ENCODE measurements at places on chromosomes 1 and 21.

DNA sequence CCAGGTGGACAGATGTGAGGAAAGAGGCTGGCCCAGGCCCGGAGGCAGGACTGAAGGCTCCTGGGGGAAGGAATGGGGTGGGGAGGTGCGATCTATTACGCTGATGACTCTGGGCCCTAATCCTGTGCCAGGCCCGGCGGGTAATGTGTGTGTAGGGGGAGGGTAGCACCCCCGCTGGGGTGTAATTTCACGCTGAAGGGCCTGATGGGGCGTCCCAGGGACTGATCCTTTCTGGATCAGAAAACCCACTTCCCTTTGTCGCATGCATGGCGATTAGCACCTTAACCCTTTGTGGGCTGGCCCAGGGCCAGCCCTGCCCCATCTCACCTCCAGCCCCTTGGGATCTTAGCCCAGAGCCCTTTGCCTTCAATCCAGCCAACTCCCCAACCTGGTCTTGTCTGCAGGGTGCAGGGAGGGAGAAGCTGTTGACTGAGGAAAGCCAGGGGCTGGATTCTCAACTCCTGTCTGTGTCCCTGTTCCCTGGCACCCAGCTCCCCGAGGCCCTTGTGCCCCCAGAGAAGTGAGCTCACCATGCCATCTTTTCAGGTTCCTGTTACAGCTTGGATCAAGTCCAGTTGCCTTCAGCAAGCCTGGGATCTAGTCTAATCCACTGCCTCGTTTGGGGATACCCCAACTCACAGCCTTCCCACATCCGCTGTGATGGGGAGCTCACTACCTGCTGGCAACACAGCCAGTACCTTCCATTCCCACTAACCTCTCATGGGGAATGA, 26.0 kb downstream of the KNCN start:
- DNase-seq: no peak

DNA sequence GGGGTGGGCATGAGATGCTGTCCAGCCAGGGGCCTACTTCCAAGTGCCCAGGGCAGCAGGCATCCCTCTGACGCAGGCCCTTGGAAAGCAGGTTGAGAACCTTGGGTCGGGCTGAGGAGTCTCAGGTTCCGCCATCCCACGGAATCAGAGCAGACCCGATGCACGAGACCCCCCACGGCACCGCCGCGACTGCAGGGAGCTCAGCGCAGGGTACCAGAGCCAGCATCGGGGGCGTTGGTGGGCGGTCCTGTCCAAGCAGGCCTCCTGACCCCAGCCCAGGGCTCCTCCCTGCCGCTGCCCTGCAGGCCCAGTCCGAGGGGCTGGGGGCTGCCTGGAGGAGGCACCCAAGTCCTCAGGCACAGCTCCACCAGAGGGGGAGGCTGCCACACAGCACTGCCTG, 177.2 kb downstream of the PRDM16 start:
- DNase-seq: no peak

- no peak for DNase-seq
Measured at GRCh38 chr1:113109908-113110554, 37.0 kb downstream of the LRIG2 start.

DNA sequence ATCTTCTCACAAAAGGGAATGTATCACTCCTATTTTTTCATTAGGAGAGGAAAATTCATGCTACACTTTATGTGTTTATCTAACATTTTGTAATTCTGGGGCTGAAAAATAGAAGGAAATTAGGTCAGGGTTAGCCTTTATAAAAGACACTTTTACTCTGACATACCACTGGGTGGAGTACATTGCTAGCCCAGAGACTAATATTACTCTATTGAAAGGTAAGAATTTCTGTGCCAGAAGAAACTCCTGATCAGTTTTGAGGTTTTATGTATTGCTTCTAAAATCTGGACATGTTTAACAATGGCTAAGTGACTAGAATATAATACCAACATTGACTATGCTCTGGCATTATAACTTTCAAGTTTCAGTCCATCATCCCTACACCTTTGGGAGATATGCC, 724.6 kb downstream of the USP25 start:
- no peak for DNase-seq

DNA sequence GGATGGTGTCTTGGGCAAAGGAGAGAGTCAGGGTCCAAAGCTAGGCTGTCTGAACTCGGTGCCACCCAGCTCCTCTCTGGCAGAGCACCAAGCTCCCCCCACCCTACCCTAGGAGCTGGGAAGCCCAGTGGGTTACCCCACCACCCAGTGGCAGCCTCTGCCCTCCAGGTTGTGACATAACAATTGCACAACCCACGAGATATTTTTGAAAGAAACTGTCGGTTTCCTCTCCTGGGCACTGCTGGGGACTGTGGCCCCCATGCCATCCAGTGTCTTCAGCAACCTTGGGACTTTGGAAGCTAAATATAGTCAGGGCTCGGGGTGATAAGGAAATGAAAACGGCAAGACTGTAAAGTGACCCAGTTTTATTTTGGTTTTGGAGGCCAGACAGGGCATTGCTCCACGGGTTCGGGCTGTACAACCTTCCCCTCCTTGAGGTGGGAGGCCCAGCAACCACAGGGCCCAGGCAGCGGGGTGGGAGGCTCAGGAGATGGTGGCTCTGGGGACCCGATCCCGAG, 1.4 kb downstream of the CITED4 start:
- no peak for DNase-seq

DNA sequence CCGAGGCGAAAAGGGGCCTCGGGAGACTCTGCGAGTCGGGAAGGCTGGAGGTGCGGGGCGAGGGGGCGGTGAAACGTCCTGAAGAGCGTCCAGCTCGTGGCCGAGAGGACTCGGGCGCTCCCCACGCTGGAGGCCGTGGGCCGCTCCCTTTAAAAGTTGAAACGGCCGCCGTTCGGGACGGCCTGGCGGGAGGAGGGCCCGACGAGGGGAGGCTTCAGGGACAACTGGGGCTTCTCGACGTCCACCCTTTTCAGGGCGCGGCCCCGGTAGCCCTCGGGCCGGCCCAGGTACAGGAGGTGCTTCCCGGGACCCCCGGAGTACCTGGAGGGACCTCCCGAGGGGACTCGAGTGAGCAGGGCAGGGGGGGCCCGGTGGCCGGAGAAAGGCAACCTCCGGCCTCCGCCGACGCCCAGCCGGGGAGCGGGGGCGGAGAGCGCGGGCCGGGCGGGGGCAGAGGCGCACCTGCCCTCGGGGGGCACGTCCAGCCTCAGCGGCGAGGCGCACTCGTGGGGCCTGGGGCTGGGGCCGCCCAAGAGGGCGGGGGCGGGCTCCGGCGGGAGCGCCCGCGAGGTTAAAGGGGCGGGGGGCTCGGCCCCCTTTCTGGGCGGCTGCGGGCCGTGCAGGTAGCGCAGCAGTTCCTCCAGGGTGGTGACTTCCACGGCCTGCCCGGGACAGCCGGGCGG, 14.0 kb downstream of the SEMA6C start:
- no peak for DNase-seq

DNA sequence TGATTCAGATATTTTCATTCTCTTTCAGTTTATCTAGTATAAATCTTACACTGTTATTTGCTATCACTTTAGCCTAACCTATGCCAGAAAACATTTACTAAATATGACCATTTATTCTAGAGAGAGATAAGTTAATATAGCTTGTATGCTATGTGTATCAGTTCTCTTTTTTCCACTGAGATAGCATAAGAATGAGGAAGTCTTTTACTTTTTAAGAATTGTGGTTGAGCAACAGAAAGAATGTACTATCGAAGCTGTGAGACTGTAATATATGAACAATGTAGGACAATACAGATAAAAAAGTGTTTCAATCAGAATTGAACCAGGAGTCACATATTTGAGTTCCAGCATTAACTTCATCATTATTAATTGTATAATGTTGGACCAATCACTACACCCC, 479.9 kb upstream of the PLXNA2 start:
- no peak for DNase-seq

GRCh38 chr1:211614615-211615014, 35.7 kb upstream of the SLC30A1 start:
- no peak for DNase-seq

DNA sequence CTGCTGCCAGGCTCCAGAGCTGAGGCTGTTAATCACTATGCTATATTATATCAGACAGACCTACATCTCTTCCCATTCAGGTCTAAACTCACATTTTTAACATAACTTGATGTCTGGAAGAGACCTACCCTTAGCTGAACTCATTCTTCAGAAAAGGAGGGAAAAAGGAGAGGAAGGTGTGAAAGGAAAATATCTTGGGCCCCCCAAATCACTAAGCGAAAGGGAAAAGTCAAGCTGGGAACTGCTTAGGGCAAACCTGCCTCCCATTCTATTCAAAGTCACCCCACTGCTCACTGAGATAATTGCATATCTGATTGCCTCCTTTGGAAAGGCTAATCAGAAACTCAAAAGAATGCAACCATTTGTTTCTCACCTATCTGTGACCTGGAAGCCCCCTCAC, 222.2 kb downstream of the ASTN1 start:
- no peak for DNase-seq

DNA sequence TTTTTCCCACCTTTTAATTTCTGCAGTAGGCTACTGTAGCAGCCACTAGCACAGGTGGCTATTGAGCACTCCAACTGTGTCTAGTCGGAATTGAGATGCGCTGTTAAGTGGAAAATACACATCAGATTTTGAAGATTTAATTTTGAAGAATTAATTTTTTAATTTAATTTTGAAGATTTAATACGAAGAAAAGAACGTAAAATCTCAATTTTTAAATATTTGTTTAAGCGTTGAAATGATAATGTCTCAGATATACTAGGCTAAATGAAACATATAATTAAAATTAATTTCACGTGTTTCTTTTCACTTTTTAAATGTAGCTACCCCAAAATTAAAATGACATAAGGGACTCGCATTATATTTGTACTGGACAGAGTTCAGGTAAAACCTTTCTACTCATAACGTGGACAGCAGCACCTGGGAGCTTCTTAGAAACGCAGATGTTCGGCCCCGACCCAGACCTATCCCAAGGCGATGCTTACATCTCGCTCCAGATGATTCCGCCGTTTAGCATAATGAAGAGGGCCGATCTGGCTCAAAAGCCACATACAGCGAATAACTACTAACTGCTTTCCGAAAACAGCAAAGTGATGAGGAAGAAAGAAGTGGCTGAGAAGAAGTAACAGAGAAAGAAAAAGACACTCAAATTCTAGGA, 717 bp downstream of the CRYZL1 start:
- DNase-seq: no peak

DNA sequence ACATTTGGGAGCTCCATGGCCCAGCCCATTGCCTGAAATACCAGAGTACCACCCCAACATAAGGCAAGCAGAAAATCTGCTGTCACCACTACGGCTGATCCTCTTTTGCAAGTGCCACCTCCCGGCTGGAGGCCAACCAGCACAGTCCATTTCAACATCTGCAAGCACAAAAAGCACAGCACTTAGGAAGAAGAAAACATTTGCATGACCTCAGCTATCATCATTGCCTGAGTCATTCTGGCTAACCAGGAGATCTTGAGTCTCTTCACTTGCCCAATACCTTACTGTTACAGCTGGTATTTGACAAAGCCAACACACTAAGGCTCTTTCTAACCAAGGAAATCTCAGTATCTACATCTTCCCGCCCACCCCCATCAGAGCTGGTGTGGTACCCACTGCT, 55.9 kb downstream of the NEK7 start:
- DNase-seq: no peak

GRCh38 chr1:159991513-159991912, 37.5 kb upstream of the SLAMF9 start:
- DNase-seq: no peak

DNA sequence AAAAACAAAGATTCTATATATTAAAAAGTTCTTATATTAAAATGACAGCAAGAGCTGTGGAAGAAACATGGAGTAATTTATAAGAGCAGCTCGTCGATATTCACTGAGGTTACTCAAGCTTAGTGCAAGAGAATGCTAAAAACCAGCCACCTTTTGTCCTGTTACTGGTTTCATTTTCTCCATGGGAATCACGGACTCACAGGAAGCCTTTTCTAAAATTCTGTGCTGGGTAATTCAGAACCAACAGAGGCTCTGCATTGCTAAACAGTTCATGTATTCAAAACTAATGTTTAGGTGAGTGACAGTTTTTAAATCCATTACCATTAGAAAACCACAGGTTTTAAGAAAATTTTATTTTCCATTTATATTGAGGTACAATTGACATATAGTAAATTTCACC, 147.8 kb upstream of the MAP1LC3C start:
- no peak for DNase-seq

- no peak for DNase-seq
Measured at GRCh38 chr1:231702331-231702730, 75.7 kb downstream of the DISC1 start.

DNA sequence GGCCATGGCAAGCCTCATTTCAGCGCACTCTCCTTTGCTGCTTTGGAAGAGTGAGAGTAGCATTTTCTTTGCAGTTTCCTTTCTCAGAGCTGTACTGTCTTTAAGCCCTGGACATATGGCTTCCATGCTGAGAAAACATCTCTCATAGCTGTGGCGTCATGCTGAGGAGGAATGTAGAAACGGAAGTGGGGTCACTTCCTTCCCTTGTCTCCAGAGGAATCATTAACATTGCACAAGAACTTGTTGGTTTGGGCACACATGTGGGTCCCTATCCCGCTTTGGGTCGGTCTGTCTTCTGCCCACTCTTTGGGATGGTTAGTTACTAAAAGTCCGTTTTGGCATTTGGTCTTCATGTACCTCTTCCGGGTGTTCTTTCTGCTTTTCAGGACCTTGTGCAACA, 5.6 kb downstream of the MFN2 start:
- no peak for DNase-seq

DNA sequence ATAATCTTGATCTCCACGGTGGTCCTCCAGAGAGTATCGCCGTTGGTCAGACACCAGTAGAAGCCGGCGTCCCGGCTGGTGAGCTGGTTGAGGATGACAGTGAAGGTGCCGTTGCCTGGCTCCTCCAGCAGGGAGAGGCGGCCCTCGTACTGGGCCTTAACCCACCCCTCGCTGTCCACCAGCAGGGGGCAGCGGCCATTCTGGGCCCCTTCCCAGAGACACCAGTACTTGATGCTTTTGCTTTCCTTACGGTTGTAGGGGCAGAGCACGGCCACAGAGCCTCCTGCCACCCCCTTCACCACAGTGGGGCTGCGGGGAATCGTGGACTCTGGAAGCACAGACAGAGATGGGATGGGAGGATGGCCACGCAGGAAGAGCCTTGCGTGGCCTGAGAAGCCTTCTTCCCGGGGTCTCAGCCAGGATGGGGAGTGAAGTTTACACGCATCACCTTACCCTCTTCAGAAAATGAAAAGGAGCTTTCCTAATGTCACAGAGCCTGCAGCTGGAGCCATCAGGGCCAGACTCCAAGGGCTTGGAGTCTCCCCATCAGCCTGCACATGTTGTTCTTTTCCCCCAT, 10.7 kb downstream of the PIGR start:
- no peak for DNase-seq
